ENCODE measurements at places on chromosomes 6 and 20.

DNA sequence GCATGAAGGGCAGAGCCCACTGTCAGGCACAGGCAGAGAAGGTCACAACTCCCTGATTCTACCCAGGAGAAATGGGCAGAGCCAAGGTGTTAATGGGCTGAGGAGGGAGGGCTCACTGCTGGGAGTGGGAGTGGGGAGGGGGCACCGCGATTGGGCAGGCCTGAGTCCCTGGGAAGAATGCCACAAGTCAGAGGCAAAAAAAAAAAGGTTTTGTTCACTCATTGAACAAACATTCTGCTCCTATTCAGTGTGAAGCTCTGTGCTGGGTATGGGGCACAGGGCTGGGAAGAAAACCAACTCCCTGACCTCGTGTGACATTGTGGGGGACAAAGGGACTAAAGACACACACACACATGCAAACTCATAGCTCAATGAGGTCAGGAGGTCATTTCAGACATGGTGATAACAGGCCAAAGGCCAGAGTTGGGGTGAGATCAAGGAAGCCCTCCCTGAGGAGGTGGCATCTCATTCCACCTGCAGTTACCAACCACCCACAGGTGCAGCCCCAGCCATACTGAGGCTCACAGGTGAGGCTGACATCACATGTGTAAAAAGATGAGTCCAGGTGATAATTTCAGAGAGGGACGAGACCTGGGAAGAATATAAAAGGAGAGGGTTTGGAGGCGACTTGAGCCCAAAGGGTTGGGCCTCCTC, 3.2 kb upstream of the PMEPA1 start:
- no peak for DNase-seq

DNA sequence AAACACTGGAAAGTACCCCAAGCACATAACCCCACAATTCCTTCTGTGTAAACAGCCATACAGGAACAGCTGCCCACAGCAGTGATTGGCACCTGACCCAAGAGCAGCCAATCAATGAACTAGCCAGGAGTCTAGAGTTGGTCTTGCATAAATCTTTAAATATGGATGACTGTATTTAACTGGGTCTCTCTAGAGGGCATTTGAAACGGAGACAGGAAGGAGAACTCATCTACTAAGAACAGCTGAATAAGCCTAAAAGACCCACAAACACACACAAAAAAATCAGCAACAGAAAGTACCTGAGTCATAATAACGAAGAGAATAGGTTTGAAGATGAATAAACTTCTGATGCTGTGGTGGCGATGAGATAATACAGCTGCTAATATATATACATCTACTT, 49.0 kb upstream of the ASF1A start:
- DNase-seq = no peak

DNA sequence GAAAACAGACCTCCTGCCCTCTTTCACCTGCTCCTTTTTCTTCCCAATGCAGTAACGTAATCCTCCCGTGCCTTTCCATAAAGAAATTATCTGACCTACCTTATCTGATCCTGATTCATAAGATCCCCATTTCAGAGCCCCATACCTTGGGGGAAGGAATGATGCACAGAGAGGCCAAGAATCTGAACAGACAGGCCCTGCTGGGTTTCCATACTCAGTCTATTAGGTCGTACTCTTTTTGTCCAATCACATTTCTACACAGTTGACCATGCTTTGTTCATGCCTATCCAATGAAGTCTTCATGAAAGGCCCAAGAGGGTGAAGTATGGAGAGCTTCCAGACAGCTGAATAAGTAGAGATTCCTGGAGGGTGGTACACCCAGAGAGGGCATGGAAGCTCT, 25.3 kb downstream of the SRPK1 start:
- DNase-seq = no peak

DNA sequence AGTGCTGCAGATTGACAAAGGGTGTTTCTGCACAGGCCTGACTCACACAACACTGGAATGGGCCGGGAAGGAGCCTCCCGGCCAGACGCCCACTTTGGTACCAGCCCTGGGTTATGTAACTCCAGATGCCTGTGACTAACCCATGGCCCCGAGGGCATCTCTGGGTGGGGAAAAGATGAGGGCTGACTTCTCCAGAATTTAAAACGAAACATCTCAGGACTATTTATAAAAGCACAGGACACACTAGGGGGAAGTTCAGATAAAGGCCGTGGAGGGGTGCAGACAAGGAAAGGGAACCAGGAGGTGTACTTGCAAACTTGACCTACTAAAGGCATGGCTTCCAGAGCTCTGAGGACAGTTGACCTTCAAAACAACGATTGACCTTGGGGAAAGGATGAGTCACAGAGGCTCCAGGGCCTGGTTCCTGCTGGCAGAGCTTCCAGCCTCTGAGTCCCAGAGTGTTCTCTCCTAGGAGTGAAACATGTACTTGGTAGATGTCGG, 196.9 kb downstream of the NFATC2 start:
- no peak for DNase-seq

DNA sequence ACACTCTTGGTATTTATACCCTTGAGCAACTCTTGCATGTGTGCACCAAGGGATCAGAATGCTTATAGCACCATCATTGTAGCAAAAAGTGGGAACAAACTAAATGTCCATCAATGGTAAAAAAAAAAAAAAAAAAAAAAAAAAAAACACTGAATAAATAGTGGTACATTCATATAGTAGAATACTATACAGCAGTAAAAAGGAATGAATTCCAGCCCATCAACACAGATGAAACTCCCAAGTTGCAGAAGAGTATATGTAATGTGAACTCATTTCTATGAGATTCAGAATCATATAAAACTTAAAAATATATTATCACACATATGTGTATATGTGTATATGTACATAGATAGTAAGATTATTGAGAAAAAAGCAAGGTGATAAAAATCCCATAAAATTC, 291.6 kb downstream of the CLIC5 start:
- DNase-seq = no peak

GRCh38 chr20:62463651-62464424, 12.0 kb downstream of the GATA5 start:
- DNase-seq = no peak

DNA sequence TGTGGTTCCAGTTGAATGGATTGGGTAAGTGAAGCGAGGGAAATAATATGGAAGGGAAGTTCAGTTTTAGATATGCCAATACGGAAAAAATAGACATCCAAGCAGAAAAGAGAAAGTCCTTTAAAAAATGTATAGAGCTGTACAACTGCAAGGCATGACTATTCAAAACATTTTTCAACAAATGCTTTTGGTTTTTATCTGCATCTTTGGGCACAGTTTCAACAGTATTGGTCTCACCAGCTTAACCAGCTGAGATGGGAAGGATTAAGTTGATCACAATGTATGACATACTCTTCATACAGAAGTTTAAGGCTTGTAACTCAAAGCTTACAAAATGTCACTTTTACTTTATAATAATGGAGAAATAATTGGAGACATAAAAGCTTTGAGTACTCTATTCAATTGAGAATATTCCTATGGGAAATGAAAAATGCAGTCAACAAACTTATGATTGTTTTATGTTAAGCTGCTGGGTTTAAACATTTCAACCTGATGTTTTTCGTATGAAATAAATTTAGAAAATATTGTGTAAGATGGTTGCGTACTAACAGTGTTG, 16.3 kb upstream of the UTRN start:
- no peak for DNase-seq

Data from NCI-H69 (cell line).